ENCODE measurements at places on chromosomes 7 and 10.

GRCh38 chr10:117444497-117445040 is 69.3 kb upstream of the PDZD8 start:
- DNase-seq: no peak

- no peak for DNase-seq
Observed at GRCh38 chr7:43220742-43221141, 108.3 kb downstream of the HECW1 start.

GRCh38 chr10:99430116-99430450 is 341 bp downstream of the GOT1 start:
- DNase-seq: peak; percentile 19

GRCh38 chr7:5294169-5294987 is 11.6 kb downstream of the SLC29A4 start:
- no peak for DNase-seq

DNA sequence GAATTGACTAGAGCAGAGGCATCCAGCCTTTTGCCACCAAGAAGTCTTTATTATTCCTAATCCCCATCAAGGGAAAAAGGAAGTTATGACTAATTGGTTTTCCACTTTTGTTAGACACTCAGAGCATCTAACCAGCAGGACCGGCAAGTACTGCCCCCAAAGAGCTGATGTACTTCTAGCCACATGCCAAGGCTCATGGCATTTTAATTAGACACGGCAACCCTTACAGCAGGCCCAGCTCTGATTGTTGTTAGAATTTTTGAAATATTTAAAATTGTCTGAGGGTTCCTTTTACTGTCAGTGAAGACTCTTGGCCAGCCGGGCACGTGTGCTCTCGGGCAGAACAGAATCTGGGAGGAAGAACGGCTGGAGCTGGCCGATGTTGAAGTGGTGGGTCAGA is 114.8 kb downstream of the SPAG6 start:
- DNase-seq: no peak

DNA sequence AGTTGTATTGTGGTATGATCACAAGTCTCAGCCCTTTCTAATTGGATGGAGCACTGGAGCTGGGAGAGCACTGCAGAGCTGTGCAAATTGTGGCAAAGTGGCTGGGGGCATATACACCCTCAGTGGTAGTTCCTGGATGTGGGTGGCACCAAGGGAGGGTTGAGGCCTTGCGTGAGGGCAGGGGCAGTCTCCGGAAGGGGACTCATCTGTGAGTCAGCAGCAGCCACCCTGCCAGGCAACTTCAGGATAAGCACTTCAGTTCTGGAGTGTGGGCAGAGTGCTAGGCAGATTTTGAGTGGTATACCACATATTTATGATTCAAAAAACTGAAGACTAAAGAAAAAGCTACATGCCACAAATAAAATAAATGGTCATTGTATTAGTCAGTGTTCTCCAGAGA is 210.5 kb downstream of the ETV1 start:
- DNase-seq: no peak

- DNase-seq: no peak
Observed at GRCh38 chr7:1438208-1438607, 21.1 kb downstream of the MICALL2 start.

Measured in glutamatergic neuron (in vitro differentiated cells).